Forelimb muscle (tissue), 1 donor: ENCODE measurements at places on chromosomes 12 and 14.

DNA sequence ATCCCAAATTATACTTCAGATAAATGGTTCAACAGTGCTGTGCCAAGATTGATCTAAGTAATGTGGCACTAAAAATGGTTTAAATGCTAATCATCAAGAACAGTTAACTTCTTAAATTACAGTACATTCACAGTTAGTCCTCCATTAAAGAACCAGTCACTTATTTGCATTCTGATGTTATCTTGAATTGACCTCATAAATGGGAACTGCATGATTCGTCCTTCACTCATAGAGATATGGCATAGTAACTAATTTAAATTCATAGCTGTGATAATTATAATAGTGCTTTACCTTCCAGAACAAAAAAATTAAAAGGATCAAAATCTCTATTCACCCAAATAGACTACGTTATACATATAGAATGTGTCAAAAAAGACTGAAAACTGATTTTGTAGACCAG is 61.1 kb downstream of the COCH start:
- DNase-seq: no peak

GRCh38 chr12:43099691-43100163 is 452.3 kb downstream of the ADAMTS20 start:
- no peak for DNase-seq

- DNase-seq: no peak
Measured at GRCh38 chr14:46245276-46245675, 406.3 kb downstream of the RPL10L start.

- no peak for DNase-seq
Measured at GRCh38 chr14:24441485-24441884, 1.1 kb downstream of the SDR39U1 start.

DNA sequence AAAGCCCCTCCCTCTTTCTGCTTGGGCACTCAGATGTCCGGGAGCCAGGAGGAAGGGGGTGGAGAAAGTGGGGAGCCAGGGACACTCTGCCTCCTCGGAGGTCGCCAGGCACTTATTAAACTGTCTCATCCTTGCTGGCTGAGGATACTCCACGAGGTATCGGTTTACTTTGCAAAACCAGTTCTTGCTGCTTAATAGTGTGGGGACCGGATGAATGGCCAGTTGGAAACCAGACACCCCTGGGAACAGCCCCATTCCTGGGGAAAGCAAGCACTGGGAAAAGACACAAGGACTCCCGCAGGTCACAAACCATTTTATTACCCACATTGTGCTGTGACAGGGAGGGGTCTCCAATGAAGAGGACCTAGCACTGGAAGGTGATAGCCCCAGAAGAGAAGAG is 34.2 kb downstream of the CCDC88C start:
- DNase-seq: no peak

DNA sequence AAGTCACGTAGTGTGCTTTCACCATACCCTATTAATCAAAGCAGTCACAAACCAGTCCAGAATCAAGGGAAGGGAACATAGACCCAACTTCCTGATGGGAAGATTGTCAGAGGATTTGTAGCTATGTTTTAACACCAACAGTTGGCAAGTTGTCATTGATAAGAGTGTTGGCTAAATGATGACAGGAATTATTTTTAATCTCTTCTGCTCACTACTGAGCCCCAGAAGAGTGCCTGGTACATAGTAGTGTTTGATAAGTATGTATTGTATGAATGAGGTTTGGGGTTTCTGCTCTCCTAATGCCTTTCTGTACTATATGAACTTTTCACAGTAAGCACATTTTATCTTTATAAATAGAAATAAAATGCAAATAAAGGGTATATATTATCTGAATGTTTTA is 14.7 kb downstream of the HCFC2 start:
- no peak for DNase-seq

GRCh38 chr12:52036587-52037171 is 14.6 kb upstream of the NR4A1 start:
- no peak for DNase-seq

DNA sequence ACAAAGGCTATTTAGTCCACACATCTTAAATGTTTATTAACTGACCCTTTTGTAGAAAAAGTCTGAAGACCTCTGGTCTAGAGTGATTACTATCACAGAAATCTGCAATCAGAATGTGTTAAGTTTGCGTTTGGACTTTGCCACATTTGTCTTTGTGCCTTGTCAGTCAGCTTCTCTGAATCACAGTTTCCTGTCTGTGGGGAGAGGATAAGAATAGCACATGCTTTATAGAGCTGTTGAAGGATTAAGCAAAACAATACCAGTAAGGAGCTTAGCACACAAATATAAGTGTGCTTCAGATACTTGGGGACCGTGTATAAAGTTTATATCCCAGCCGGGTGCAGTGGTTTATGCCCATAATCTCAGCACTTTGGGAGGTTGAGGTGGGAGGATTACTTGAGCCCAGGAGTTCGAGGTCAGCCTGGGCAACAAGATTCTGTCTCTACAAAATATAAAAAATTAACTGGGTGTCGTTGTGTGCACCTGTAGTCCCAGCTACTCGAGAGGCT is 63.0 kb upstream of the BTG1 start:
- DNase-seq: no peak

- DNase-seq: no peak
Measured at GRCh38 chr14:89420502-89420901, 3.5 kb upstream of the FOXN3 start.

- DNase-seq: no peak
Measured at GRCh38 chr14:99601361-99601831, 2.6 kb downstream of the CCDC85C start.

- no peak for DNase-seq
Measured at GRCh38 chr14:74525361-74525851, 31.8 kb downstream of the ISCA2 start.

- no peak for DNase-seq
Measured at GRCh38 chr12:110705309-110705708, 16.4 kb upstream of the HVCN1 start.

GRCh38 chr14:102514987-102515733 is 5.6 kb upstream of the ANKRD9 start:
- no peak for DNase-seq

DNA sequence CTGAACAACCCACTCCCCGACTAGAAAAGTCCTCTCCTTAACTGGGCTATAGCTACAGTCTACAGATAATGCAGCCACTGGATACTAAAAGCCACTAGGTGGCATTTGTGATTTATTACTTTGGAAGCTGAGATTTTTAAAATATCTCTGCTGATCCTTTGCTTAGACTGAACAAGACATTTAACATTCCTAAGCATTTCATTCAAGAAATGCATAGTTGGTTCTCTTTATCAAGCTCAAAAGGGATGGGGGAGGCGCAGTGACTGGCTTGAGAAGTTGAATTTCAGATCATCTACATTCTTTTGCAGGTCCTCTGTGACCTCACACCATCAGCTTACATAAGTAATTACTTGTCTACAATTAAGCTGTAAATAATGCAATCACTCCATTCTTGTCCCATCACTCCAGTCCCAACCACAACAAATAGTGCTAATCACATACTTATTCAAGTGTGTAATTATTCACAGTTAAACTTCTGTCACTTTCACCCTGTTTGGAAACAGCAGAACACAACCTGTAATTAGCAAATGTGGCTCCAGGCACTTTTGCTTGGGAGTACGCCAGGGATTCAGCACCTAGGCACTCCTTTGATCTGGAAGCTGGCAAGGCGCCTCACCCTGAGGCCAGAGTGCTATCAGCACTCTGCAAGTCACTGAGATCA is 203.6 kb downstream of the NOVA1 start:
- no peak for DNase-seq

DNA sequence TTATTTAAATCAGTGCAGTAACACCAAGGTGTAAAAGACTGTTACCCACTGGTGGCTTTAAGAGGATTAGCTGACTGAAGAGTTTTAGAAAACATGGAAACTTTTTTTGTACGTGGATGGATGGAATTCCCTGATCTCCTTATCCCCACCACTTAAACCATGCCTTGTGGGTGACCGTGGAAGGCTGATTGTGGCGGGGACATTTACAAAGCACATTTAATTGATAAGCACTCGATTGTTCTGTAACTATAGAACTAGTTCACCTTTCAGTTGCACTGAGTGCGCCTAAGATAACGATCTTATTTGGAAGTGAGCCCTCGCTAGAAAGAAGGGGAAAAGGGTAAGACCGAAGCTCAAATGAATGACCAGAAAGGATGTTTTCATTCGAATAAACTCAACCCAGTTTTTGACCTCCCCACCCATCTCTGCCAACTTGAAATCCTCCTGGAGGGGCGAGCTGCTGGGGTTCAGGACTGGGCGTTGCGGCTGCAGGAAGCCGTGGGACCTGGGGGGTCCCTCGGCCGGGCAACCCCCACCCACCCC is 688 bp upstream of the RASSF3 start:
- DNase-seq: no peak

DNA sequence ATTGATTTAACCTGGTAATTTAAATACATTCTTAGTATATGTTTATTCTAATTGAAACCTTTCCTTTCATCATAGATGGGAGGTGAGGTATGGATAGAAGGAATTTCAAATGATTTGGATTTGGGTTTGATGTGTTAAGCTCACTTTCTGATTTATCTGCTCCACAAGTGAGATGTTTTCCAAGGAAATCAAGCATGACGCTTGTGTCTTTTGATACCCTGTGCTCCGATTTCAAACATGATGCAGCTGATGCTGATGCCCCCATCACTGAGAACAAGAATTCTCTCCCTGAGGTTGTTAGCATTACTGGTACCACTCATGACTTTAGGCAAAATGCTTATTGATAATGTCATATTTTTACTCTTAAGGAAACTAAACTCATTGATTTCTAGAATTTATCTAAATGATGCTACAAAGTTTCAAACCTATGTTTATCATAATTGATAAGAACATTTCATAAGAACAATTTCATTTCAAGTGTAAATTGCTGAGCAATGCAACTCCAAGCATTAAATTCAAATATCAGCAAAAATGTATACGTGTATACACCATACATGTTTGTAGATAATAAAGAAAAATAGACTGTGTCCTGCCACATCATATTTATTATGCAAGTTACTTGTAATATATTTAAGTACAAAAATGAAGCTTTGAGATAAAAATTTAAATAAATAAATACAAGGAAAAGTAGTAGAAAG is 75.5 kb upstream of the LRIG3 start:
- no peak for DNase-seq

GRCh38 chr12:83092129-83092528 is 405.4 kb downstream of the TMTC2 start:
- DNase-seq: no peak

DNA sequence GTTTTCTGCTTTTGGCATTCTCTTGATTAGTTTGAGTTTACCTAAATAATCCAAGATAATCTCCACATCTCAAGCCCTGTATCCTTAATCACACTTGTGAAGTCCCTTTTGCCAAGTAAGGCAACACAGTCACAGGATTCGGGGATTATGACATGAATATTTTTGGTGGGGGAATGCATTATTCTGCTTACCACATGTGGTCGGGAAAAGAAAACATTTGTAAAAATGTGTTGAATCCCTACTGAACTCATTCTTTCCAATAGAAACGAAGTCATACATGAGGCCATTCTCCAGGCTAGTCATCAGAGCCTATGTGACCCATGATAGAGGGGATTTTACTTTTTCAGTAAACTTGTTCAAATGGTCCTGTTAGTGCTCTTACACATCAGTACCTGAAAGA is 58.5 kb upstream of the PRICKLE1 start:
- no peak for DNase-seq

- no peak for DNase-seq
Measured at GRCh38 chr12:13790317-13790716, 191.1 kb downstream of the GRIN2B start.

- no peak for DNase-seq
Measured at GRCh38 chr12:104863296-104863948, 94.7 kb downstream of the SLC41A2 start.

GRCh38 chr12:111368291-111368787 is 556 bp downstream of the PHETA1 start:
- no peak for DNase-seq

- DNase-seq: no peak
Measured at GRCh38 chr12:15423629-15424028, 101.3 kb downstream of the PTPRO start.

GRCh38 chr12:114697741-114698565 is 14.0 kb upstream of the TBX3 start:
- DNase-seq: no peak

DNA sequence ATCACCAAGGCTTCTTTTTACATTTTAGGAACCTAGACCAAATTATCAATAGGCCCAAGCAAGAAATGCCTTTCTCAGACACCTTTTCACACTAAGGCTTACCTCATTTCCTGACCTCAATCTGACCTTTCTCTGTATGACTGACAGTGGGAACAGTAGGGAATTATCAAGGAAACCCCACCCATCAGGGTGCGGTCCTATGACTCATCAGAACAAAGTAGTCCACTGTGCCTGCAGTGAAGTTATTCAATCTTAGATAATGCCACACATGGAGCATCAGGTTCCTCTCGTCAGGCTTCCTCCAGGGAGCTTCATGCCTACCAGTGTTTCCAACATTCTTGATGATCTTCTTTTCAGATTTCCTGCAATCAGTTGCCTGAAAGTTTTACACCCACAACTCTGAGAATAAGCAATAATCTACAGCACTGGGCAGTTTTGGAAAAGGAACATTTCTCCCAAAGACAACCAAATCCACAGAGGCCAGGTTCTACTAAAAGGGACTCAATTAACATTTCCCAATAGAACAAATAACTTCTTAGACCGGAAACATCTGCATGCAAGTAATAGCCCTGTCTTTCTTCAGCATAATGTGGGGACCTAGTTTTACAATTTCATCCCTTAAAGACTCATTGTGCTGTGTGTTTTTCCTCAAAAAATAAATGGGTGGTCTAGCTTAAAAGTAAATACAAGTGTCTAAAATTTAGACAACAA is 35.9 kb upstream of the TMTC2 start:
- no peak for DNase-seq

DNA sequence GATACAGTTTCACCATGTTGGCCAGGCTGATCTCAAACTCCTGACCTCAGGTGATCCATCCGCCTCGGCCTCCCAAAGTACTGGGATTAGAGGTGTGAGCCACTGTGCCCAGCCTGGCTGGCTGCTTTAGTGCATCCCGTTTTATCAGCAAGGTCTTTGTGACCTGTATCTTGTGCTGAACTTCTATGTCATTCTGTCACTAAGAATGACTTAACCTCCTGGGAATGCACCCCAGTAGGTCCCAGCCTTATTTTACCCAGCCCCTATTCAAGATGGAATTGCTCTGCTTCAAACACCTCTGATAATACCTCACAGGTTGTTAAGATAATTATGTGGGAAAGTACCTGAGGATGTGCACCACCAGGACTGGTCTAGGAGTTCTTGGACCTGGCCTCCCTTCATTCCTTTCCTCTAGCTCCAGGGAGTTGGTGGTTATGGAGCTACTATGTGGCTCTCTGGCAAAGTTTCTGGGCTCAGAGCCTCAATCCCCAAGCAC is 26.1 kb upstream of the JPH4 start:
- no peak for DNase-seq
